ENCODE measurements at places on chromosomes 6 and 20. TPM values are rescaled to one million over a fixed set of nuclear protein-coding genes. Genes with fewer than 3 reads are reported as not detected.

PHACTR2 gene
- polyA plus RNA-seq, result 20.9 TPM

RAB5IF gene
- polyA plus RNA-seq, result 134 TPM

PROCR gene
- 74.1 TPM for polyA plus RNA-seq

DNA sequence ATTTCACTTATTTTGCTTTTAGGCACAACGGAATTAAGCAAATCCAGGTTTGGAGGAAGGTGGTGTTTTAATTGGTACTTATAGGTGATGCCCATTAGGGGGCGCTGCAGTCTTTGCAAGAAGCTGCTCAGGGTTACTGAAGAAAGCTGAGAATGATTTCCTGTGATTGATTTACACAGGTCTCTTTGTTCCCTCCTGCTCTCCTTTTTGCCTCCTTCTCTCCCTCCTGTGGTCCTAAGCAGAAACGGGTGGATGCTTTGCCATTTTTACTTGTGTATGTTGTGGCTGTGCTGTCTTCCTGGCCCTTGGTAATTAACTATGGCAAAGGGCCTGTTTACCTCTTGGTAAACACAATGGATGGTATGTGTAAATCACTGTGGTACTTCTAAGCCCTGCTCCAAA, 97.8 kb downstream of the ANKS1A start:
- H3K36me3 ChIP-seq, result peaks cover 26% of the 10 kb centered on the region
- no peak overlapping the region for H3K4me3 ChIP-seq
- H3K27me3 ChIP-seq, result no peaks in the 10 kb centered on the region
- H3K27ac ChIP-seq, result no peak overlapping the region

GRCh38 chr20:44678990-44679611, 27.6 kb upstream of the ADA start:
- H3K4me3 ChIP-seq, result no peak overlapping the region
- H3K27ac ChIP-seq, result no peak overlapping the region
- DNase-seq, result no peak
- no peaks in the 10 kb centered on the region for H3K36me3 ChIP-seq
- peaks cover 9% of the 10 kb centered on the region for H3K4me1 ChIP-seq

DNA sequence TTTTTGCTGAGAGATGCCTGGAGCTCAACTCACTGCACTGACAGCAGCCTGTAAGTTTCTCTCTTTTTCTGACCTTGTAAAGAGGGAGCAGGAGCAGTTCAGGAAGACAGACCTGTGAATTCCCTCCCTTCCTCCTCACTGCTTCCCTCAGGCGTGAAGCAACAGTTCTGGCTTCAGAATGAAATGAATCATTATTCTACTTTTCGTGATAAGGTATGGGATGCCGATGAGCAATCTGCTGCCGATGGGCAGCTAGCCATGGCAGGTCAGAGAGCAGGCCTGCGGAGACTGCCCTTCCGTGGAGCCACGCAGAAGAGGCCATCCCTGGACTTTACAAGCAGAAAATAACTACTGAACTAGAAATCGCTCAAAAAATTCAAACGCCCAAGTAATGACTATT, 426.5 kb upstream of the RNF217 start:
- no peaks in the 10 kb centered on the region for H3K4me1 ChIP-seq
- H3K27ac ChIP-seq, result no peak overlapping the region
- DNase-seq, result no peak
- no peak overlapping the region for H3K4me3 ChIP-seq

DNA sequence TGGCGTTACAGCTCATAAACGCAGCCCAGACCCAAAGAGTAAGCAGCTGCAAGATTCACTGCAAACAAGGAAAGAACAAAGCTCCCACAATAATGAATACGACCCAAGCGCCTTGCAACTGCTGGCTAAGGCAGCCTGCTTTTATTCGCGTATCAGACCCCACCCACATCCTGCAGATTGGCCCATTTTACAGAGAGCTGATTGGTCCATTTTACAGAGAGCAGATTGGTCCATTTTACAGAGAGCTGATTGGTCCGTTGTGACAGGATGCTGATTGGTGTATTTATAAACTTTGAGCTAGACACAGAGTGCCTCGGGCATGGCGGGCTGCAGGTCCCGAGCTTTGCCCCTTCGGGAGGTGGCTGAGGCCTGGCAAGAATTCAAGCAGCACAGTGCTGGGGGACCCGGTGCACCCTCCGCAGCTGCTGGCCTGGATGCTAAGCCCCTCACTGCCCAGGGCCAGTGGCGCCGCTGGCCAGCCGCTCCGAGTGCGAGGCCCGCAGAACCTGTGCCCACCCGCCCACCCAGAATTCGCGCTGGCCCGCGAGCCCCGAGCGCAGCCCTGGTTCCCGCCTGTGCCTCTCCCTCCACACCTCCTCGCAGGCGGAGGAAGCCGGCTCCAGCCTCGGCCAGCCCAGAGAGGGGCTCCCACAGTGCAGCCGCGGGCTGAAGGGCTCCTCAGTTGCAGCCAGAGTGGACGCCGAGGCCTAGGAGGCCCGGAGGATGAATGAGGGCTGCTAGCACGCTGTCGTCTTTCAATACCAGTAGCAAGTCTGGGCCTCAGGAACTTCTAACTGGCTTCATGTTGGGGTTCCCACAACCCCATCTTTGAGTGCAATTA, 11.2 kb upstream of the RPS10 start:
- H3K4me3 ChIP-seq, result no peak overlapping the region
- H3K36me3 ChIP-seq, result no peaks in the 10 kb centered on the region
- no peaks in the 10 kb centered on the region for H3K27me3 ChIP-seq
- no peak overlapping the region for H3K27ac ChIP-seq
- no peak for DNase-seq

GRCh38 chr6:16487996-16488674, 249.7 kb downstream of the GMPR start:
- H3K4me1 ChIP-seq, result peaks cover 3% of the 10 kb centered on the region
- no peak overlapping the region for H3K27ac ChIP-seq

GRCh38 chr6:105080279-105080678, 99.5 kb downstream of the POPDC3 start:
- H3K36me3 ChIP-seq, result no peaks in the 10 kb centered on the region
- H3K4me3 ChIP-seq, result no peak overlapping the region
- no peaks in the 10 kb centered on the region for H3K27me3 ChIP-seq
- H3K27ac ChIP-seq, result no peak overlapping the region
- H3K4me1 ChIP-seq, result peaks cover 4% of the 10 kb centered on the region

- no peak for DNase-seq
- H3K4me3 ChIP-seq, result no peak overlapping the region
- no peaks in the 10 kb centered on the region for H3K27me3 ChIP-seq
- H3K27ac ChIP-seq, result no peak overlapping the region
Observed at GRCh38 chr6:162973151-162973872, 245.5 kb downstream of the PACRG start.
